ENCODE measurements at places on chromosomes 6 and 20.
A peak's percentile ranks its signal among the peaks of the same experiment; 100 is the strongest.

DNA sequence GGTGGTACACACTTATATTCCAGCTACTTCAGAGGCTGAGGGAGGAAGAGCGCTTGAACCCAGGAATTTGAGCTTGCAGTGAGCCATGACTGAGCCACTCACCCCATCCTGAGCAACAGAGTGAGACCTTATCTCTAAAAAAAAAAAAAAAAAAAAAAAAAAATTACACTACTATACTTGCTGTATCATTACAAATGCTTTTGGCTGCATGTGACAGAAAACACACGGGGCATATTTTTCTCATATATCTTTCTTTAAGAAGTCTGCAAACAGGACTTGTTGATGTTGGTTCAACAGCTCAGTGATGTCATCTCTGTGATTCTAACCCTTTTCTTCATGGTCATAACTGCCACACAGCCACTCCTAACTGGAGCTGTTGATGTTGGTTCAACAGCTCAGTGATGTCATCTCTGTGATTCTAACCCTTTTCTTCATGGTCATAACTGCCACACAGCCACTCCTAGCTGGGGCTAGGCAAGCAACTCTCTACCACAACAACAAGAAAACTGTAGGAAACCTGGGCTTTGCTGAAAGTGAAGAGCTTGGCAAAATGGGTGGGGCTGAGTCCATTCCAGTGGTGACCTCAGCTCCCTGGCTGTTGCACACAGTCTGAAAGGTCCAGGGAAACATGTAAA lies 19.8 kb downstream of the MTFR2 start:
- no peak for DNase-seq

DNA sequence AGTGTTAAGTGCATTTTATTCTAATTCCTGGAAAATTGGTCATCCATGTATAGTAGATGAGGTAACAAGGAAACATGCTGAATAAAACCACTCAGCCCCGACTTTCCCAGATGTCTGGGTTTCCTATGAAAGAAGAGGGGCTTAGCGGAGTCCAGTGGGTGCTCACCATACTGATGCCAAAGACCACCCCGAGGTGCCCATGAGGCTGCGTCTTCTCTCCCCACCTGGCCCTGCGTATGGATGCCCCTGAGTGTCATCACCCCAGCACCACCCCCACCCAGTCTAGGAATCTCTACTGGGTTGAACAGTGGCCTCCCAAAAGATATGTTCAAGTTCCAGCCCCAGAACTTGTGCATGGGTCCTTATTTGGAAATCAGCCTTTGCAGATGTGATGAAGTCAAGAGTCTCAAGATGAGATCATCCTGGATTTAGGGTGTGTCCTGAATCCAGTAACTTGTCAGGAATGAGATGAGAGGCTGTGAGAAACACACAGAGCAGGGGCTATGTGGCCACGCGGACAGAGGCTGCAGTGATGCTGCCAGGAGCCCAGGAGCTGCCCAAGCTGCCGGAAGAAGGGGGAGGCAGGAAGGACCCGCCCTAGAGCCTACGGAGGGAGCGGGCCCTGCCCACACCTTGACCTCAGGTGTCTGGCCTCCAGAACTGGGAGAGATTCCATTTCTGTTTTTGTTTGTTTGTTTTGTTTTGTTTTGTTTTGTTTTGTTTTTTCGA lies 124.6 kb upstream of the CDH4 start:
- DNase-seq, result no peak

DNA sequence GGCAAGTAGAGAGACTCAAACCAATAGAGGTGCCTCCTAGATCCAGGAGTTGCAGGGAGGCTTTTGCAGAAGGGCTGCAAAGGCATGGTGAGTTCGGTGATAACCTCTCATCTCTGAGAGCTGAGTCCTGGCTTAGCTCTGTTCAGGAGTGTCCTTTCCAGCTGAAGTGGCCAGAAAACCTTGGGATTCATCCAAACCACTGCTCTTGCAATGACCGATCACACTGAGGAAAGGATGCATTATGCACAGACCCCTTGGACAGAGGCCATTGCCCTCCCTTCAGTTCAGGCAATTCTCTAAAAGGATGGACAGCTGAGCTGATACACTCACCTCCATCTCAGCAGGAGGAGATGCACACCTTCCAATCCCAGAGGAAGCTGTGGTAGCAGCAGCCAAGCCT lies 158.8 kb upstream of the ENPP5 start:
- DNase-seq, result no peak

DNA sequence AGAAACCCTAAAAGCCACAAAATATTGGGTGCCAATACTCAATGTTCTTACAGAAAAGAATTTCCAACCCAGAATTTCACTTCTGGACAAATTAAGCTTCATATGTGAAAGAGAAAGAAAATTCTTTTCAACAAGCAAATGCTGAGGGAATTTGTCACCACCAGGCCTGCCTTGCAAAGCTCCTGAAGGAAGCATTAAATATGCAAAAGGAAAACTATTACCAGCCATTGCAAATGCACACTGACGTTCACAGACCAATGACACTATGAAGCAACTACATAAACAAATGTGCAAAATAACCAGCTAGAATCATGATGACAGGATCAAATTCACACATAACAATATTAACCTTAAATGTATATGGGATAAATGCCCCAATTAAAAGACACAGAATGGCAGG lies 187.9 kb upstream of the BTBD3 start:
- DNase-seq, result no peak

- peak; percentile 92 for DNase-seq
Measured at GRCh38 chr20:36835453-36836198, 40.3 kb upstream of the TLDC2 start.

DNA sequence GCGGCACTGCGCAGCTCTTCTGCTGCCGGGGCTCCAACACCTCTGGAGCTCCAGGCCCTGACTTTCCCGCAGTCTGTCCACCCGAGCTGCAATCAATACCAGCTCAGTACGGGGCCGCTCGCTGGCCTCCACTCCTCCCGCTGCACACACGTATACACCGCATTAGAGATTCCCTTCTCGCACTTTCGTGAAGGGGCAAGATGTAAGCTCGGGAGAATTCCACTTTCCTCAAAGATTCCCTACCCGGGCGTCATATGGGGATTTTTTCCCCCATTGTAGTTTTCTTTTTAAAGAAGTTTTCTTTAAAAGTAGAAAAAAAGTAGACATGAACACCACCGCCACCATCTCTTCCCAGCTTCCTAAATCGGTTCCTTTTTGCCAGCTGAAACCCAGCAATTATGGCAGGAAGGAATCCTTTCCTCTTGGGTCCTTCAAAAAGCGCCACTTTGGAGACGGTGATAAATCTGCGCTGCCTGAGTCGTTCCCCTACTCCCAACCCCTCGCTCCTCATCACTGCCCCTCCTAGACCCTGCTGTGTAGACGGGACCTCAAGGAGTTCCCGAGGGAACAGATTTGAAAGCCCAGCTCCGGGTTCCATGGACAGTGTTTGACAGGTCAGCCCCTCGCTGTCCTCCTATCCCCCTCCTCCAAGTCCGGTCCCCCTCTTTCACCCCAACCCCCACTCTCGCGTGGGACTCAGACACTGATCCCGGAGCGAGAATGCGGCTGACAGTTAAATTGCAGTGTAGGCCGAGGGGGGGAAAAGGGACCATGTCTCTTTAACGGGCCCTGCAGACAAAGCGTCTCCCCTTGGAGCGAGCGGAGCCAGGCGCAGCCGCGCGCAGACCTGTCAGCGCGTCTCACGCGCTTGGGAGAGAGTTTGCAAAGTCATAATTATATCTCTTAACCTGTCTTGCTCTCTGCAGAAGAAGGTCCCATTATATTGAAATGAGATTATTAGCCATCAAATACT lies 39.5 kb downstream of the NCR2 start:
- no peak for DNase-seq

DNA sequence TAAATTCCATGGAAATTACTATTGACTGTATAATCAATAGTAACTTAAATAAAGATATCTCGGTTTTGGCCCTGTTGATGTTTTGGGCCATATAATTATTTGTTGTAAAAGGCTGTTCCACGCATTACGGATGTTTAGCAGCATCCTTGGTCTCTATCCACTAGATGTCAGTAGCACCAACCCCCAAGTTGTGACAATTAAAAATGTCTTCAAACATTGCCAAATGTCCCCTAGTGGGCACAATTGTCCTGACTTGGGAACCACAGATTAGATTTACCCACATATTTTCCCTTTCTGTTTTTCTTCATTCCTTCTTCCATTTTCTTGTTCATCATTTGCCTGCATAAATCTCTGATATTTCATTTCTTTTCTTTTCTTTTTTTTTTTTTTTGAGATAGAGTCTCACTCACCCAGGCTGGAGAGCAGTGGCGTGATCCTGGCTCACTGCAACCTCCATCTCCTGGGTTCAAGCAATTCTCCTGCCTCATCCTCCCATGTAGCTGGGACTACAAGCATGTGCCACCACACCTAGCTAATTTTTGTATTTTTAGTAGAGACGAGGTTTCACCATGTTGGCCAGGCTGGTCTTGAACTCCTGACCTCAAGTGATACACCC lies 13.6 kb upstream of the WFDC8 start:
- DNase-seq, result peak; percentile 11

DNA sequence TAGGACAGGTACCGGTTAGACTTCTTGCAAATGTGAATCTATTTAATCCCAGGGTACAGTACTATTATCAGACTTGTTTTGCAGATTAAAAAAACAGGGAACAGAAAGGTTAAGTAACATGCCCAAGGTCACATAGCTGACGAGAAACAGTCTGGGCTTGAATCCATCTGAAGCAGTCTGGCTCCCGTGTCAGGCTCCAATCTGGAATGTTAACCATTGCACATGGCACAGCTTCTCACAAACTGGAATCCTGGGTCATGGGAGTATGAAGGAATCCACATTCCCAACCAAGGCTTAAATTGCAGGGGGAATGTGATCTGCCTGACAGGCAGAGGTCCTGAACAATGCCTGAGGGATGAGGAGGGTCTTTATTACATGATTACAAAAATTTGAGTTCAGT lies 187.5 kb upstream of the SPTLC3 start:
- no peak for DNase-seq

GRCh38 chr20:44460795-44461141 lies 14.9 kb upstream of the TTPAL start:
- DNase-seq, result peak; percentile 51

GRCh38 chr6:40473026-40473425 lies 114.1 kb downstream of the LRFN2 start:
- no peak for DNase-seq

DNA sequence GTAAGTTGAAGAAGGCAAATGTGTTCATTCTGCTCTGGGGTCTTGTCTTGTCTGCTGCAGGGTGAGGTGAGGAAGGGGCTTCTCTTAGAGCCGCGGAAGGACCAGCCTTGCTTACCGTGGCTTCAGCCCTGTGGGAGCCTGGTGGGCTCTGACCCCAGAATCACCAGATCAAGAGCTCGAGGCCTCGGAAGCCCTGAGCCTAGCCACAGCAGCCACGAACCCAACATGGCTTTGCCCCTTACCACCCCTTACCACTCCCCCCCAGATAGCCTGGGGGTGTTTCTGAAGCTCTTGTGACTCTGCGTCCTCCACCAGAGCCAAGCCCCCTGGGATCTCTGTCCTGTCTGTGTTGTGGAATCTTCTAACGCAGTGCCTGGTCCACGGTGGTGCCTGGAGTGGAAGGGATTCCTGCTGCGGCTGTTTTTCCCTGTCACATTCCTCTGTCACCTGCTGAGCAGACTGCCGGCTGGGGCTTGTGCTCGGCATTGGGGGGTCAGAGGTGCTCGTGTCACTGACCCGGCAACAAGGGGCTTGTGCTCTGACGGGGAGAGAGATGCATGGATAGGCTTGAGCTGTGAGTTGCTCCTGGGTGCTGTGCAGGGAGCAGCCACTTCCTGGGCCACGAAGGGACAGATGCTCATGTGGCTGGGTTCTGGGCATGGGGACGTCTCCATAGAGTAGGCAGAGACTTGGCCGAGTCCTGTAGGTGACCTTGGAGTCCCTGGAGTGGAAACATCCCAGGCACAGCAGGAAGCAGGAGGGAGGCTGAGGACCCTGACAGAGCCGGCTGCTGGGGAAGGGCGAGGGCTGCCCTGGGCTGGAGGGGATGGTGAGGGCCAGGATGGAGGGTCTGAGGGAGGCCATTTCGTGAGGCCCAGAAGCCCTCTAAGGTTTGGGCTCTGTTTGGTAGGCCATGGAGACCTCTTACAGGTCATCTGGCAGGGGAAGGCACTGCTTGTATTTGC lies 316.0 kb downstream of the QKI start:
- no peak for DNase-seq

DNA sequence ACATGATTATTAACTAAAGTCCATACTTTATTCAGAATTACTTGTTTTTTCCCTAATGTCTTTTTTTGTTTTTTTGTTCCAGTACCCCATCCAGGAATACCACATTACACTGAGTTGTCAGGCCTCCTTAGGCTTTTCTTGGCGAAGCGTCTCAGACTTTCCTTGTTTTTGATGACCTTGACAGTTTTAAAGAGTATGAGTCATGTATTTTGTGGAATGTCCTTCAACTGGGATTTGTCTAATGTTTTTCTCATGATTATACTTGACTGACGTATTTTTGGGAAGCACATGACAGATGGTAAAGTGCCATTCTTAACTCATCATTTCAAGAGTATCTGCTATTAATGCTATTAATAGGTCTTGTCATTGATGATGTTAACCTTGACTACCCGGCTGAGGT lies 23.6 kb downstream of the ENPP1 start:
- DNase-seq, result no peak

DNA sequence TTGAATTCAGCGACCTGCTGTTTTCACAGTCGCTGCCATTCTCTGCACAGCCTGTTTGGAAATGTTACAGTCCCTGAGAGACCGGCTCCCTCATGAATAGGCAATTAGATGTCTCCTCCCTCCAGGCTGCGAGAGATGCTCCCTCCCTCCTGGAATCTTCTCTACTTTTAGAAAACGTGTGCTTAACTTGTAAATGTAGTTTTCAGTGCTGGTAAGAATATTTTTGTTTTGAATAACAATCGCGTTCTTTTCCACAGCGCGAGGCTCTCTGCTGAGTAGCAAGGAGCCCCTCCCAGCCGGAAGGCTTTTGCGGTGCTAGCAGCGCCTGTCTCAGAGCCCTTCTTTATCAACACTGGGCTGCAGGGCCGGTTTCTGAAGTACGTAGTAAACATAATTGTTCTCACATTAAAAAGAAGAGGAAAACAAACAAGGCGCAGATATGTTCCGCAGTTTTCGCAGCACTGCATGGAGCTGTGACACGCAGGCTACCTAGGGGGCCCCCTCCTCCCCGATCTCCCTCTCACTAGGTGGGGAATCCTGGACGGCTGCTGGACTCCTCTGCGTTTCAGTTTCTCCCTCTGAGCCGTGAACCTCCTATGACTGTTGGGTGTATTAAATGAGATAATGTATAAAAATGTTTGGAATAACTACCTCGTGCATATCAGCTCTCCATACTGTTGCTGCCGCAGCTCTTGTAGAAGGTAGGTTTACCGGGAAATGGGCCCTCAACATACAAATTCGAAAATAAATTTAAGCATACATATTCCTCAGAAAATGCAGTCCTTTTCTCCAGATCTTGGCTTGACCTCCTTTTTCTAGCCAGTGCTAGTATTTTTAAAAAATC lies 79.0 kb upstream of the SPACA1 start:
- DNase-seq, result peak; percentile 78

GRCh38 chr20:64176971-64177370 lies 12.7 kb downstream of the MYT1 start:
- no peak for DNase-seq

GRCh38 chr20:58839474-58839874 lies 11.2 kb downstream of the GNAS-AS1 start:
- peak; percentile 68 for DNase-seq

All from NCI-H526 treated with DMSO at 0.1 percent for 48 hours (cell line).